Glomerular endothelial cell (primary cell): ENCODE measurements at places on chromosomes 7 and 10.

GRCh38 chr10:132511121-132512051 is 26.2 kb upstream of the INPP5A start:
- DNase-seq = no peak

DNA sequence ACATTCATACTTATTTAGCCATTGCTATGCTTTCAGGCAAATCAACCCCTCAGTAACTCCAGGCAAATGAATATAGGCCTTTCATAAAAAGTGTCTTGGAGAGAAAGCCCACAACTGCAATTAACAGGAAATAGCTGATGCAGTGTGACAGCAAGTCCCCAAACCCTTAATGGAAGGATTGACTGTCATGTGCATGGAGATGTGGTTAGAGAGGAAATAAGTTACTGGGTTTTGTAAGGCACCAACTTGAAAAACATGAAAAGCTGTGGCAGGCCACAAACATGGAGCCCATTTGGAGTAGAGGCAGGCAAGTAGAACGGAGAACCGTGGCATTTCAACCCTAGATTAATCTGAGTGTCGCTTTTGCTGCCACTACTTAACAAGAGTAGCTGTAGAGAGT is 549.4 kb upstream of the C7orf33 start:
- no peak for DNase-seq

DNA sequence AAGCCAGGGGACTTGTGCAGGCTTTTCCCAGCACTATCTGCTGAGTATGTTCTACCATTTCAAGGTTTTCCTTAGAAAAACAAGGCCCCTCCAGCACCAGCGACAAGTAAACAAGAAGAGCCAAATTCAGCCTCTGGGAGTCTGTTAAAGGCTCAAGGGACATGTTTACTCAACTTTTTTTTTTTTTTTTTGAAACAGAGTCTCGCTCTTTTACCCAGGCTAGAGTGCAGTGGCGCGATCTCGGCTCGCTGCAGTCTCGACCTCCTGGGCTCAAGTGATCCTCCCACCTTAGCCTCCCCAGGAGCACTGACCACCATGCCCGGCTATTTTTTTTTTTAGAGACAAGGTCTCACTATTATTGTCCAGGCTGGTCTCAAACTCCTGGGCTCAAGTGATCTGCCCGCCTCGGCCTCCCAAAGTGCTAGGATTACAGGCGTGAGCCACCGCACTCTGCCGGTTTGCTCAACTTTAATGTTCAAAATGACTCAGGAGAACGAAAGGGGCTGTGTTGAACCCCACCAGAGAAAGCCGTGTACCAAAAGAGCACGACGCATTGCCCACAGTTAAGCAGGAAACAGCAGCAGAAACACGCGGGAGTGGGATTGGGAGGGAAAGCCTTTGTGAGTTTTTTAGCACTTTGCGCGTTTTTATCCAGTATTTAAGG is 772 bp downstream of the PRDX3 start:
- no peak for DNase-seq

GRCh38 chr7:131381069-131381838 is 53.6 kb downstream of the MKLN1 start:
- DNase-seq = no peak

- no peak for DNase-seq
Observed at GRCh38 chr10:35470248-35470924, 134.1 kb downstream of the CCNY start.

DNA sequence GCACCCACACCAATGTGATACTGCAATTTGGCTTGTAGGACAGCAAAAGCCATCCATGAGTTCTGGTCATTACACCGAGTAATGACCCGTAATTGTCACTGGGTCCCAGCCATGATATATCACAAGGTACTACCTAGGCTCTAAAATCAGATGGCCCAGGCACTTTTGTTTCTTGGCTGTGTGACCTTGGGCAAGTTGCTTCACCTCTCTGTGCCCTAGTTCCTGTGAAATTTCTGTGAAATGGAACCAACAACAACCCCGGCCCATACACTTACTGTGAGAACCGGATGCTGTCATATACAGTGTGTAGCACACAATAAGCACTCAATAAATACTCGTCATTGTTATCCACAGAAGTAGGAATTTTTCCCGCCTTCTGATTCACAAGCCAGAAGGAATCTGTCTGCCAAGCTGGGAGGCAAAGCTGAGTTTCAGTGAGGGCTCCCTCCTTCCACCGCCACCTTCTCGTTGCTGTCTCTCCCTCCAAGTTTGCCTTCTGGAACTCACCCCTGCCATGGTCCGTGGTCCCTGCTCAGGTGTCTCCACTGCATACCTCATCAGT is 6.4 kb upstream of the CYTH3 start:
- no peak for DNase-seq

GRCh38 chr10:89494068-89494467 is 41.3 kb downstream of the SLC16A12 start:
- no peak for DNase-seq

GRCh38 chr7:31284106-31284505 is 56.4 kb downstream of the NEUROD6 start:
- DNase-seq = no peak

- DNase-seq = no peak
Observed at GRCh38 chr7:131683536-131684125, 127.2 kb upstream of the PODXL start.

GRCh38 chr10:132062116-132062515 is 3.6 kb upstream of the JAKMIP3 start:
- DNase-seq = no peak

DNA sequence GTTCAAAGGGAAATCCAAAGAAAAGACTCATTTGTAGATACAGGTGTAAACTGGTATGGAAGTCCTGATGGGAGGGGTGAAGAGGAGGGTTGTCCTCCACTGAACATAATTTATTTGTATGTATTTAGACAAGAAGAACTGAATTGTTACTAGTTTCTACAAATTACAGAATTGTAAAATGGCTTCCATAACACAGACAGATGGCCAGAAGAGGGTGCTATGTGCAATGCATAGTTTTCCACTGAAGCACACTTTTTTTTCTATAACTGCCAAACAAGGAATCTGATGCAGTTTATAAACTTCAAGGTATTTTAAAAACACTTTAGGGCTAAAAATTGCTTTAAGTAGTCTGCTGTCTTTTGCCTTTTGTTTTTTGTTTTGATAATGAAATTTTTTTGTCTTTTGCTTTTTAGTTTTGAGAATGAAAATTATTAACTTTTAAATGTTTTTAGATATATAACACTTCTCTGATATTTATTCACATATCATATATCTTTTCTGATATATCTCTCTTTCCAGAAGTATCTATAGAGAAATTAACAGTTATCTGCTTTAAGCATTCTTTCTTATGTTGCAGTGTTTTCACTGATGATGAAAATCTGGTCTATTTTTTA is 58.5 kb downstream of the PHYHIPL start:
- DNase-seq = no peak

DNA sequence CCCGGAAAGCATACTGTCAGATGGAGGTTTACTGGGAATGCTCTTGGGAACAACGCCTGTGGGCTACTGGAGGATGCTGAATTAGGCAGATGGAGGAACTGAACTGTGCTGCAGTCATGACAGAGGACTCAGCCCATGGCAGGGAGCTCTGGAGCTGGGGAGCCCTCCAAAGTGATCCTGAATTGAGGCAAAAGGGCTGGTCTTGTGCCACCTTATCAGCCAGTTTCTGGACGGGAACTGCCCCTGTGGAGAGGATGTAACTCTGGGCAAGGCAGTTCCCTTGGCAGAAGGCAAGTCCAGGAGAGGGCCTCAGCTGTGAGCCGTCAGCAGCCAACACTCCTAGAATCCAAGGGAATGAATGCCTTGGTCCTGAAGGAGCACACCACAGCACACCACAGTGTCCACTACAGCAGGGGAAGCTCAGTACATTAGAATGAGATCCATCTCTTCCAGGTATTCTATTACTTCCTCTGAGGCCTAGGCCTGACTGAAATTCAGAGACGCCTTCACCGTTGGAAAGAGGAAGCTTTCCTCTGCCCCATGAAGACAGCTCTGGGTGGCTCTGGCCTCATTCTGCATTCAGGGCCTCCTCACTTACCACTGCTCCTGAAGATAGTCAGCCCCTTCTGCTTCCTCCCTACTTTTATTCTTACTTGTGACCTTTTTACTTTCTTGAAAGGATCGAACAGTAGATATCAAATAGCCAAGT is 139.6 kb upstream of the GPR26 start:
- DNase-seq = no peak

DNA sequence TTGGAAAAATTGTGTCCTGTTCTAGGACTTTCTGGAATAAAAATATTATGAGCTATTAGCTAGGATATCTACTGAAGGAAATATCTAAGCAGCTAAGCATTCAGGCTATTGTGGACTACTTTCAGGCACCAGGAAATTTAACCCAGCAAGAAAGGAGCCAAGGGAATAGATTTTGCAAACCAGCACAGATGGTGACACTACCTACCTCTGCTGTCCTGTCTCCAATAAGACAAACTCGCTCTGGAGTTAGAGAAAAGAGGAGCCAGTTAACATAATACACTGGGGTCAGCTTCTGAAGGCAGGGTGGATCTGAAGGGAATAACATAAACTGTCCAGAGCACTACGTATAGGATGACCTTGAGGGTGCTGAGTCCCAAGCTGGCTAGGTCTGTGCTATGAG is 223.7 kb upstream of the PRSS58 start:
- no peak for DNase-seq

DNA sequence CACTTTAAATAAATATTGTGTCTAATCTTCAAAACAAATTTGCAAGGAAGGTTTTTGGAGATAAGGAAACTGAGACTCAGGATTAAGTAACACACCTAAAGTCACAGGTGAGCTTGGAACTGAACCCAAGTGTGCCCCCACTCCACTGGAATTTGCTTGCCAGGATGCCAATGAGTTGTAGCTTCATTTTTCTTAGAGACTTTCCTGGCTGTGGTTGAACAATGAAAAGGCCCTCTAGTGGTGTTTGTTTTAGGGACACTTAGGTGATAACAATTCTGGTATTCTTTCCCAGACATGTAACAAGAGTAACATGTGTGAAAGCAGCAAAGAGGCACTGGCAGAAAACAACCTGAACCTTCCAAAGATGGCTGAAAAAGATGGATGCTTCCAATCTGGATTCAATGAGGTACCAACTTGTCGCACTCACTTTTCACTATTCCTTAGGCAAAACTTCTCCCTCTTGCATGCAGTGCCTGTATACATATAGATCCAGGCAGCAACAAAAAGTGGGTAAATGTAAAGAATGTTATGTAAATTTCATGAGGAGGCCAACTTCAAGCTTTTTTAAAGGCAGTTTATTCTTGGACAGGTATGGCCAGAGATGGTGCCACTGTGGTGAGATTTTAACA is 1.5 kb downstream of the IL6 start:
- DNase-seq = no peak

- DNase-seq = no peak
Observed at GRCh38 chr10:97498841-97499560, at the start of gene UBTD1. Gene UBTD1 (plus strand): TSS chr10:97498924. CDS start chr10:97499204, 280 bp downstream.

GRCh38 chr10:16116404-16117304 is 256.3 kb upstream of the MINDY3 start:
- DNase-seq = no peak
